ENCODE measurements at places on chromosomes 16 and 17. TPM values are rescaled to one million over a fixed set of nuclear protein-coding genes. Genes with fewer than 3 reads are reported as not detected.
A peak's percentile ranks its signal among the peaks of the same experiment; 100 is the strongest.

CFAP52 gene
- total RNA-seq: not detected

ALOXE3 gene
- total RNA-seq: not detected

GDPD3 gene
- 11.2 TPM for total RNA-seq

- DNase-seq: no peak
These were observed 974 bp downstream of the GALR2 start for GRCh38 chr17:76075364-76076145.

GRCh38 chr17:8222380-8222629, 11.9 kb upstream of the AURKB start:
- DNase-seq: no peak

DNA sequence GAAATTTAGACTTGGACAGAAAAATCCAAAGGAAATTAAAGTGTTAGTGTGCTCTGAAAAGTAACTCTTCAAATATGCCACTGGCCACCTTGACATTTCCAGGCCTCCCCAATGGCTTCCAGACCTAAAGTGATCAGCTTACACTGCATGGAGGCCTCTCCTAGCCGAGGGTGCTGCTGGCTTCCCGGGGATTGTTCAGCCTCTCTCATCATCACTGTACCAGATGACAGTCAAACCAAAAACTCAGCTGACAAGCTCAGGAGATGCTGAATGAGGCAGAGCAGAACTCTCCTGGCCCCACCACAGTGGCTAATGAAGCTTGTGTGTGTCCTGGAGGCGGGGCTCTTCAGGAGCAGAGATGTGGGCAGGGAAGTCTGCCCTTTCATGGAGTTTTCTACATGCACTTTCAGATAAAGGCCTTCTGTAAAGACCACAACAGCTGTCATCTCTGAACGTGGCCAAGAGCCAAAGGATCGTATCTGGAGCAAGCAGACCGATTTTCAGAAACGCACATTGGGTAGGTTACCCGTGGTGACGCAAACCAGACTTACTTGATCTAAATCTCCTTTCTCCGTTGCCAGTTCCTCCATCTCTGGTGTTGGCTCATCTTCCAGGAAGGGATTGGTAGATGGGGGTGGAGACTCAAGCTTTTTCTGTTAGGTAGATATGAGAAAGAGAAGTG, 113.3 kb downstream of the VPS53 start:
- DNase-seq: peak; percentile 31

DNA sequence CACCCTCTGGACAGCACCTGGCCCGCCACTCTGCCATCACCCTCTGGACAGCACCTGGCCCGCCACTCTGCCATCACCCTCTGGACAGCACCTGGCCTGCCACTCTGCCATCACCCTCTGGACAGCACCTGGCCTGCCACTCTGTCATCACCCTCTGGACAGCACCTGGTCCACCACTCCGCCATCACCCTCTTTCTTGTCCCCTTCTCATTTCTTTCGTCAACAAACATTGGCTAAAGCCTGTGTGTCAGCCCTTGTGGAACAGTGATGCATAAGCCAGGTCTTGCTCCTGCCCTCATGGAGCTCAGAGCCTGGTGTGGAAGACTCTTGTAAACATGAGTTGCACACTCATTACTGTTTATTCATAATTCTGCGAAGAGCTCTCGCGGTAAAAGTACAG, 31.2 kb downstream of the CDK5R1 start:
- no peak for DNase-seq

- DNase-seq: no peak
These were observed 499.9 kb downstream of the GRIN2A start for GRCh38 chr16:9682320-9682719.

- DNase-seq: no peak
These were observed 907.5 kb downstream of the CDH8 start for GRCh38 chr16:61128545-61129323.

- no peak for DNase-seq
These were observed 83.8 kb downstream of the GNAO1 start for GRCh38 chr16:56275076-56275475.

DNA sequence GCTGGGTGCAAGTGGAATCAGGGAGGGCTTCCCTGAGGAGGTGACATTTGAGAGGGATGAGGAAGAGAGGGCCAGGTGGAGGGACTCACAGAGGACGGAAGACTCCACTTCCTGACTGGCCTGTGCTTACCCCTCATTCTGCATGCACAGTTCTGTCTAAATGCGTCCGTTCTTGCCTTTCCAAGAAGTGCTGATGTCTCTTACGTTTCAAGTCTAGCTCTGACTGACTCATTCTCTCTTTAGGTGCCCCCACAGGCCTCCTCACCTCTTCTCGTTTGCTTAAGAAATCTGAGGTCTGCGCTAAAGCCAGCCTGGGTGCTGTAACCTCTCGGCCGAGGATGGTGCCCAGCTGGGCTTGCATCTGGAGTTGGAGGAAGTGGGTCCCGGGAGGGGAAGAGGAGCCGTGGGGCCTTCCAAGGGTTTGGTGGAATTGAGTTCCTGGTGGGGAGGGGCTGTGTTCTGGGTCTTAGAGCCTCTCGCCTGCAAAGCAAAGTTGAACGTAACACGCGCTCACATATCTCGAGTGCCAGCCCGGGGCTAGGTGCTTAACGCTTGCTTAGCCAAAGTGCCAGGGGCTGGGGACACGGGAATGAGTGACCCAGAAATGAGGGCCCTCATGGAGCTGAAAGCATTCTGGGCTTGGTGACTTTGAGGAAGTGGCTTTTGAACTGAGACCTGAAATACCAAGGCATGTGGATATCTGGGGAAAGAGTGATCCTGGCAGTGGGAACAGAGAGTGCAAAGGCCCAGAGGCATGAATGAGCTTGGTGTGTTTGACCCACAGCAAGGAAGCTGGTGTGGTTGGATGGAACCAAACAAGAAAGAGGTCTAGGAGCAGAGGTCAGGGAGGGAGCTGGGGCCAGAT, 4.8 kb downstream of the IL4R start:
- DNase-seq: no peak

Measured in mucosa of gallbladder (tissue), 1 donor.